ENCODE measurements at places on chromosomes 6 and 20.

GRCh38 chr6:44067173-44068139 lies 59.8 kb downstream of the MRPL14 start:
- no peak for ATAC-seq

DNA sequence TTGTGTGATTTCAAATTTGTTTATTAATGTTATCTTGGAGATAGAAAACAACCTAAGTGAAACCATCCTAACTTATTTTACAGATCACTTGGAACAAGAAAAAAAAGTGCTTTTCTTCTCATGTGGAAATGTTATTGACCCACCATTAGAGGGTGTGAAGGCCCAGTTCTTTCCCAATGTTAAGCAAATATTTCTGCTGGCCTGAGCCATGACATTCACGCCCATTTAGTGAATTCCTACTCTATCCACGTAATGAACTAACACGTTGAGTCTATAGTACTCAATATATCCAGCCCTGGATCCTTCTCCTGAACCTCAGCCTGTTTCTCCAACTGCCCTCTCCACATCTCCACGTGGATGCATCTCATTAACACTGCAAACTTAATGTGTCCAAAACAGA lies 180.6 kb upstream of the ZFP64 start:
- ATAC-seq = no peak

DNA sequence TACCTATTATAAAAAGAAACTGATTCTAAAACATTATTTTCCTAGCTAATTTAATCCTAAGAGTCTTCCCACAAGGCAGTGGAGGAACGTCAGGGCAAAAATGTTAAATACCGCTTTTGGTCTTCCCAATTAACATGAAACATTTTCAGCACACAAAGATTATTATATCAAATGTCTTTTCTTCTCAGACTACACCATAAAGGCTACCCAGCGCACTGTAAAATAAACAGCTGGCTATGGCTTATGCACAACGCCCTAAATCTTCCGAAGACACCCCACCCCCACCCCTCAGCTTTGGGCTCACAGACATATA lies 1.0 kb downstream of the NUDT3 start:
- no peak for ATAC-seq

- ATAC-seq = no peak
These were observed 506.4 kb upstream of the JAG1 start for GRCh38 chr20:11180186-11180585.

Measured in esophagus mucosa (tissue), 1 donor.